ENCODE measurements at places on chromosomes 7 and 10.

- DNase-seq, result no peak
Measured at GRCh38 chr10:33893506-33893905, 559.0 kb upstream of the NRP1 start.

DNA sequence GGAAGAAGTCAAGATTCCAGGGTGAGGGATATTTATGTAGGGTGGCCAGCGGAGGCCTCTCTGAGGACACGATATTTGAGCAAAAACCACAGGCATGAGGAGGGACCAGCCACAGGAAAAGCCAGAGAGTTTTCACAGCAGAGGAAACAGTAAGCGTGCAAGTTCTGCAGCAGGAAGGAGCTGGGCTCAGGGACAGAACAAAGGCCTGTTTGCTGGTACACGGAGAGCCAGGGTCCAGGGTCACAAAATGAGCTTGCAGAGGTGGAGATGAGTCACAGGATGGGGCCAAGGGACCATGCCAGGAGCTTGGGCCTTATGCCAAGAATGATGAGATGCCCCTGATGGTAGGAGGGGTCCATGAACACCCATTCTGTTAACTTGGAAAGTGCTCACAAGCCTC is 283.5 kb downstream of the PLXNA4 start:
- no peak for DNase-seq

DNA sequence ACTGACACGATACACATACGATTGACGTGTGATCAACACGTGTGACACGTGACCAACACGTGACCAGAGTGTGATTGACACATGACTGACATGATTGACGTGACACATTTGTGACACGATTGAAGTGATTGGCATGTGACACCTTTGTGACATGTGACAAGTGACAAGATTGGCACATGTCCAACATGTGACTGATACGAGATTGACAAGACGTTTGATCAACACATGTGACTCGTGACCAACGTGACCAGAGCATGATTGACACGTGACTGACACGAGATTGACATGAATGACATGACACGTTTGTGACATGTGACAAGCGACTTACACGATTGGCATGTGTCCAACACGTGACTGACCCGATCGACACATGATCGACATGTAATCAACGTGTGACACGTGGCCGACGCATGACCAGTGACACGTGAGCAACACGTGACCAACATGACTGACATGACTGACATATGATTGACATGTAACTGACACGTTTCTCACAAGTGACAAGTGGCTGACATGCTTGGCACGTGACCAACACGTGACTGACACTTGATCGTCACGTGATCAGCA is 22.0 kb downstream of the CRPPA start:
- DNase-seq, result no peak

DNA sequence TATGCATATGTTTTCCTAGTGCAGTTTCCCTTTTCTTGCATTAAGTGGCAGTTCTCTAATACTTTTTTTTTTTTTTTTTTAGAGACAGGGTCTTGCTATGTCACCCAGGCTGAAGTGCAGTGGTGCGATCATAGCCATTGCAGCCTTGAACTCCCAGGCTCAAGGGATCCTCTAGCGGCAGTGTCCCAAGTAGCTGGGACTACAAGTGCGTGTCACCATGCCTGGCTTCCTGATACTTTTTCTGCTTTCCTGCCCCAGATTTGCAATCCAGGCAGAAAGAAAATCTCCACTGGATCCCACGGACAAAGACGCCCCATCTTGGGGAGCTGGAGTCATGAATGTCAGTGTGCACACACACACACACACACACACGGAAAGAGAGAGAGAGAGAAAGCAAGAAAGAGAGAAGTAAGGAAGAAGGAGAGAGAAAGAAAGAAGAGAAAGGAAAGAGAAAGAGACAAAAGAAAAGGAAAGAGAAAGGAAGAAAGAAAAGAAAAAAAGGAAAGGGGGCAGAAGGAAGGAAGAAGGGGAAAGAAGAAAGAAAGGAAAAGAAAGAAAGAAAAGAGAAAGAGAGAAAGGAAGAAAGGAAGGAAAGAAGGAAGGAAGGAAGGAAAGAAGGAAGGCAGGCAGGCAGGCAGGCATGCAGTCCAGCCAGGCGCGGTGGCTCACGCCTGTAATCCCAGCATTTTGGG is 37.5 kb upstream of the OCM2 start:
- DNase-seq, result no peak

DNA sequence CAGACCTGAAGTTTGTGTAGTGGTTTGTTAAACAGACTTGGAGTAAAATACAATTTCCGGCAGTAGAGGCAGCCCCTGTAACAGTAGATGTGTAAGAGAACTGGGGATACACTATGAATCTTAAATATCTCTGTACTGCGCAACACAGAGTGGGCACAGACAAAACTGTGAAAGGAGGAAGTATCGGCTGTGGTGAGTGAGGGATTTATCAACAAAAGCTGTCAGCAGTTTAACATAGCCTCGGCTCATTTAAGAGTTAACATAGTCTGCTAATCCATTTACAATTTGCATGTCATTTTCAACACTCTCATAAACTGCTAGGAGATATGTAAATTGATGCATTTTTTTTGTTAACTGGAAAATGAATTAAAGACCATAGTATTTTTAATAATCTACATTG is 225.2 kb downstream of the ZWINT start:
- no peak for DNase-seq

GRCh38 chr7:34013421-34013820 is 108.1 kb downstream of the BMPER start:
- DNase-seq, result no peak

- DNase-seq, result no peak
Measured at GRCh38 chr10:132247943-132248342, 59.8 kb downstream of the STK32C start.

DNA sequence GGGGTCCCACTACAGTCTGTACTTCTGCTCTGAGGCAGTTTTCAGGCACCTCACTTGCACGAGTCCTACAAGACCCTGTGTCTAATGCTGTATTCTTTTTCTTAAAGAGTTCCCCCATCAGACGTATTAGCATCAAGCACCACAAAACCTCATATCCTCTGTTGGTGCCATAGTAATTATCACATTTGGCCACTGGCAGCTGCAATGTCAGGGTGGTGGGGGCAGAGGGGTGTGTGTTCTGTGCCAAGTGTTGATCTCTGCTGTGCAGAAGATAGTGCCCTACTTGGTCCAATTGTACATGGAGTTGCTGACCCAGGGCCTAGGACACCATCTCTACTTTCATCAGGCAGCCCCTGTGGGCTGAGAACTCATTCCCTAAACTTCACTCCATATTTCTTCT is 20.0 kb upstream of the JAZF1 start:
- no peak for DNase-seq

- no peak for DNase-seq
Measured at GRCh38 chr7:87567052-87567451, 33.6 kb downstream of the ABCB1 start.

DNA sequence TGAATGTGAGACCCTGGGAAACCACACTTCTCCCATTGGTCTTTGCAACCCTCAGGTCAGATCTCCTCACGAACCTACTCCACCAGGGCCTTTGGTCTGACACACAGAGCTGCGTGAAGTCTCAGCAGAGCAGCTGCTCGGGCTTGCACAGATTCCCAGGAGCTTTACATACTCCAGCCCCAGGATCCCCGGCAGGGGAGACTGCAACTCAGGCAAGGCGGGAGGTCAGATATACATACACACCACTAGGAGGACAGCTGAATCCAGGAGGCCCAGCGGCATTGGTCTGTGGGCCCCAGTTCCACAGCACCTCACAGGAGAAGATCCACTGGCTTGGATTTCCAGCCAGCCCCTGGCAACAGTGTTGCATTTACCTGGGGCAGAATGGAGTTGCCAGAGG is 239.2 kb downstream of the GPAM start:
- no peak for DNase-seq

DNA sequence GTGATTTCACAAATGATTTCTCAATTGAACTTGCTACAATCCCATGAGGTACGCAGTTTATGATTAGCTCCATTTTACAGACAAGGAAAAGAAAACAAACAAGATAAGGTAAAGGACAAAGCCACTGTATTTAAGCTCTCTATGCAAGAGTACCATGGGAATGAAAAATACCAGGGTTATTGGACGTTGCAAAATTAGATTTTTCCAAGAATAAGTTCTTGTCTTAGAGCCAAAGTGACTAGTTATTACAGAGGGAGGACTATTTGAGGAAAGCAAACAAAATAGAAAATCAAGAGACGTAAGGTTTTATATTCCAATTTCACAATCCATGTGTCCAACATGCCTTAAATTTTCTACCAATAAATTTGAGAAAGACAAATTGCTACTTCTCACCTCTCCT is 97.9 kb upstream of the PTN start:
- DNase-seq, result no peak

DNA sequence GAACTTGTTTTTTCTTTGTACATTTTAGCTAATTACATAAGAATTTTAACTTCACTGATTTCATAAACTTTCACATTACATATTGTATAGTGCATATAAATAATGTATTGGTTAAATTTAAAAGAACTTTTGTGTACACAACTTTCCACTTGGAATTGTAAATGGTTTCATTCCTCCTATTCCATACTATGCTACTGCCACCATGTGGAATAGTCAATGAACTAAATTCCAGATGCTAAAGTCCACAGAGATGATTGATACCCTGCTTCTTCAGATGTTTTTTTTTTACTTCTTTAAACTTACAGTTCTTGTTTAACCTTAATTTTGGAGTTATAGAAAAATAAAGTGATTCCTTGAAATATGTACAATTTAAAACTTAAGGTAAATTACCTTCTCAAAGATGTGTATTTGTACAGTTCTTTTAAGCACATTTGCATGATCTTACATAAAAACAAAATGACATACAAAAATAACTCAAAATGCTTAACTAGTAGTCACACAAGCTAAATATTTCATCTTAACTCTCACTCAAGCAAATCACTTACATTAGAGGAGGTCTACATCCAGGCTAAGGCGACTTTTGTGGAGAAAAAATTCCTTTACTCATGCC is 247.6 kb upstream of the HGF start:
- DNase-seq, result no peak

GRCh38 chr7:16098058-16098457 is 323.3 kb downstream of the CRPPA start:
- no peak for DNase-seq

DNA sequence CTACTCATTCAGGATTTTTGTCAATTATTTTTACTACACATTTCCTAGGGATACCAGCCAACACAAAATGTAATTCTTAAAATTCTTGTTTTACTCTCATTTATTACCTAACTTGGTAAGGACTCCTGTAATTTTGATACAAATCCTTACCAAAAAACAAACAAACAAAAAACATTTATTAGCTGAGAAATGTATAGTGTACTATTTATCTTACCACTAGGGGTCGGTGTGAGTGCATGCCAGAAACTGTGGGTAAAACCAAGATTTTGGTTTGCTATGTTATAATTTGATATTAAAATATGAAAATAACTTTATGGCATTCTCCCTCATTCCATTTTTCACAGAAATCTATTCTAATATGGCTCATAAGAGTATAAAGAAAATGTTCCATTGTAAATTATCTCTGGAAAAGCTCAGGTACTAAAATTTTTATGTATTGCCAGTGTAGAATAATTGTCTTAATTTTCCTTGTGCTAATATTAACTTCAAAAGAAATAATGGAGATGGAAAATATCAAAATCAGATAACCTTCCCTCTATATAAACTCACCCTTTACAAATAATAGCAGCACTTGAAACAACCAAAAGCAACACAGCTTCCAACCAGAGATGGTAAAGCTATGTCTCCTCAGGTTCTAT is 290.8 kb upstream of the PCDH15 start:
- no peak for DNase-seq

DNA sequence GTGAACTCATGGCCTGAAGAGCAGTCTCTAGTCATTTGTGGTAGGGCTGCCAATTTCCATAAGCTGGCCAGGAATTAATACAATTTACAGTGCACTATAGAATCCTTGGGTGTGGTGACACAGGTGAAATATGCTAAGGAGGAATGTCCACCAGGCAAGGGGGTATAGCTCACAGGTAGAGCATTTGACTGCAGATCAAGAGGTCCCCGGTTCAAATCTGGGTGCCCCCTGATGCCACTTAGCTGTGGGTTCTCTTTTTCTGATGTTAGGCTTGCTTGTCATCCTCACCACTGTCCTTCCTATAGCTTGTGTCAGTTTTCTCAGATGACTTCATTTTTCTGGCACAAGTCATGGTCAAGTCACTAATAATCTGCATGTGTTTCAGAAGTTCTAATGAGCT is 108.7 kb downstream of the ZNF467 start:
- DNase-seq, result no peak

DNA sequence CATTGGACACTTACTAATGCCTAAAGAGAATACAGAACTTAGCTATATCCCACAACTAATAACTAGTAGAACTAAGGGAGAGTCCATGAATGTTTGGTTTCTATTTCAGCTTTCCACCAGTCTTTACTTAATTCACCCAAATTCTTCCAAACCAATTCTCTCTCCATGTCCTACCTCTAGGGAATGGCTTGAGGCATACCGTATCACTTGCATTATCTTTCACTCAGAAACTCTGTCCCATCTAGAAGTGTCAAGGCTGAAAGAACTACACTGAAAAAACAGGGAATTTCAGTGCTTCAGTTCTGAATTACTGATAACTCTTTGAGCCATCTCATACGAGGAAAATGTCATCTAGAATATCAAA is 758 bp downstream of the TMEM168 start:
- DNase-seq, result no peak

DNA sequence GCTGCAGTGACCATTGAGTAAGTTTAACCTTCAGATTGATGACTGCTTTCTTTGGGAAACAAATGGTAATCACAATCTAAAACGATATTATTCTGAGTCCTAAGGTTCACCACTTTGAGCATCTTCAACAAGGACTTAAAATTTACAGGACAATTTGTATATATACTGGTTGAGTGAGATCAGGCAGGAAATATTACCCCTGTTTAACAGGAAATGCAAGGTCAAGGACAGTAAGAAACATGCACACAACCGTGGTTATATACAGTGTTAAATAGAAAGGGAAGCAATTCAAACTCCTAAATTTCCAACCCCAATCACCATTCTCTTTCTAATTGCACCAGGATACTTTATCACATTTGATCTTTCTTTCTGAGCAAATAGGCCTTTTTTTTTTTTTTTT is 96.1 kb downstream of the ZNF277 start:
- DNase-seq, result no peak

GRCh38 chr7:26686448-26686981 is 177.9 kb downstream of the SKAP2 start:
- no peak for DNase-seq

GRCh38 chr7:249989-250388 is 40.0 kb upstream of the FOXL3 start:
- DNase-seq, result no peak

- DNase-seq, result no peak
Measured at GRCh38 chr7:17406738-17407137, 108.3 kb downstream of the AHR start.

DNA sequence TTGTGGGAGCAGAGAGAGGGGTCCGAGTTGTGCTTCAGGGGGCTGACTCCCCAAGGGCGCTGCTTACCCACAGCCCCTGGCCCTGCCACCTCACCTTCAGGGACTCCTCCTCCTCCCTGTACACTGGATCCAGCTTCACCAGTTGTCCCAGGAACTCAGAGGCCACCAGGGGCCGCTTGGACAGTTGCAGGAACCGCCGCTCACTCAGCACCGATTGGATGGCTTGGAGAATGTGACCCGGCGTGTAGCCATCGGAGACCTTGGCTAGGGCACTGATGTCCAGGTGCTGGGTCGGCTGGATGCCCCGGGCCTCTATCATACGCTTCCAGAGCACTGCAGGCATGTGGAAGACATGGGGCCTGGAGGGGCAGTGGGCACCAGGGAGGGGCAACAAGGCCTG is 4.5 kb upstream of the ASB10 start:
- DNase-seq, result no peak
